ENCODE measurements at places on chromosomes 2 and 18. TPM values are rescaled to one million over a fixed set of nuclear protein-coding genes. Genes with fewer than 3 reads are reported as not detected.

Gene LRRFIP1
- polyA plus RNA-seq, result 39.1 TPM

Gene EPHA4
- polyA plus RNA-seq, result 4.8 TPM

Gene ALPP
- polyA plus RNA-seq, result not detected

Gene CD8B2
- polyA plus RNA-seq, result 0.71 TPM

Gene VAMP8
- polyA plus RNA-seq, result 604 TPM

Gene CAPN14
- 0.22 TPM for polyA plus RNA-seq

Gene ANKRD30BL
- not detected for polyA plus RNA-seq

- DNase-seq, result no peak
Measured at GRCh38 chr18:13563390-13563805, 163.0 kb downstream of the FAM210A start.

- DNase-seq, result no peak
Measured at GRCh38 chr2:239721531-239721930, 303.6 kb downstream of the NDUFA10 start.

DNA sequence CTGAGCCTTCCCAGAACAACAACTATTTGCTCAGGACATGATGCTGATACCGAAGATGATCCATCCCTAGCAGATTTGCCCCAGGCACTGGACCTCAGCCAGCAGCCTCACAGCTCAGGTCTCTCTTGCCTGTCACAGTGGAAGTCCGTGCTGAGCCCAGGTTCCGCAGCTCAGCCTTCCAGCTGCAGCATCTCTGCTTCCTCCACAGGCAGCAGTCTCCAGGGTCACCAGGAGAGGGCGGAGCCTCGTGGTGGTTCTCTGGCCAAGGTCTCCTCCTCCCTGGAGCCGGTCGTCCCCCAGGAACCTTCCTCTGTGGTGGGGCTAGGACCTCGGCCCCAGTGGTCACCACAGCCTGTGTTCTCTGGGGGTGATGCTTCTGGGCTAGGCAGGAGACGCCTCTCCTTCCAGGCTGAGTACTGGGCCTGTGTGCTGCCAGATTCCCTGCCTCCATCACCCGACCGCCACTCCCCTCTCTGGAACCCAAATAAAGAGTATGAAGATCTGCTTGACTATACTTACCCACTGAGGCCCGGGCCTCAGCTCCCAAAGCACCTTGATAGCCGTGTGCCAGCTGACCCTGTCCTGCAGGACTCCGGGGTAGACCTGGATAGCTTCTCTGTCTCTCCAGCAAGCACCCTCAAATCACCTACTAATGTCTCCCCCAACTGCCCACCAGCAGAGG is 15.4 kb downstream of the CEP68 start:
- no peak for DNase-seq

DNA sequence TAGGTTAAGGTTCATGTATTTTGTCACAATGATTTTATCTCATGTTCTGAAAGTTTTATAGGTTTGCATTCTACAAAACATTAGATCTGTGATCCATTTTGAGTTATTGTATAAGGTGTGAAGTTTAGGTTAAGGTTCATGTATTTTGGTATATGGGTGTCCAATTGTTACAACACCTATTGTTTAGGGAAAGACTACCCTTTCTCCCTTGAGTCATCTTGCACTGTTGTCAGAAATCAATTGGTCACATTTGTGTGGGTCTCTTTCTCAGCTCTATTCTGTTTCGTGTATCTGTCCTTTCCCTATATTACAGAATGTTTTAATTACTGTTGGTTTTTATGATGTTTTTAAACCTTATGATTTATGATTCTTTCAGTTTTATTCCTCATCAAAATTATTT is 192.3 kb downstream of the MCFD2 start:
- DNase-seq, result no peak

DNA sequence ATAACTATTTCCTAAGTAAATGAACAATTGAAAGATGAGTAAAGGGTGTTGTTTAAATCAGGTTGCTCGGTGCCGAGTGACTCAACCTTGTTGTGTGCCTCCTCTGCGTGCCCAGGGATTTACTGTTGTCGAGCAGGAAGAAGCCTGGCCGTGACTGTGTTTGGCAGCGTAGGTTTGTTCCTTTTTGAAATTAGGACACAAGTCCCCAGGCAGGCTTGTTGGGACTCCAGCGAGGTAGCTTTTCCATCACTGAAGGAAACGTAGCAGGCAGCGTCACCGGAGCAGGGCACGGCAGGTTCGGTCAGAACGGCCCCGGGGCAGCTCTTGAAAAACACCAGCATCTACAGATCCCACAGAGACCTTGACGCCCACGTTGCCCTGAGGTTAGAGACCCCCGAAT is 48.6 kb downstream of the TMEM18 start:
- DNase-seq, result no peak

- DNase-seq, result no peak
Measured at GRCh38 chr2:176380341-176380740, 111.1 kb downstream of the MTX2 start.

GRCh38 chr2:179478771-179479170 is 214.1 kb upstream of the SESTD1 start:
- DNase-seq, result no peak

GRCh38 chr2:69227716-69228115 is 159.3 kb downstream of the GFPT1 start:
- DNase-seq, result no peak

DNA sequence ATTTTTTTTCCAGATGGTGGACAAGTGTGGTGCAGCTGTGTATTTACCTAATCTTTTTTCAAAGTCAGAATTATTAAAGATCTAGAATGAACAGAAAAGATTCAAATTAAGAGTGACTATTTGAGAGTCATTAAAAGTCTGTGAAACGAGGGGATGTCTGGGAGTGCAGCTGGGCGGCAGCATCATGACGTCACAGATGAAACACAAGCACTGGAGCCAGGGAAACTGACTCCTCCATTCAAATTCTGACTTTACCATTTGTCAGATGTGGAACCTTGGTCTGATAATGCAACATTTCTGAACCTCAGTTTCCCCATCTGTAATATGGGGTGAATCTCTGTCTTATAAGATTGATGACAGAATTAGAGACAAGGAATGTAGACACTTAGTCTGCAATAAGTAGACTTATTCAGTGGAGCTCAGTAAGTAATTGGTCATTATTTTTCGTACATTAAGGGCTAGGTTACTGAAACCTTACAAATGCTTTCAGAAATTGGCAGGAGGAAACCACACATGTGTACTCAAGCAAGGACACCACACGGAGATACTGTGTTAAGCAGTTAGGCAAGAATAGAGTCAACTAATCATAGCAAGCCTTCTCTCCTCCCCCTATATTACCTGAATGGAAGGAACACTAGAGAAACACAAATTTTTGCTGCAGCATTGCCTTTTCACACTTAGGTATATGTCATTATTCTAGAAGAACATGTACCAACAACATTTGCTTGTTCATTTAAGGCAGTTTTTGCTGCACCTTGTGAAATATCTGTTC is 27.8 kb upstream of the CXXC1 start:
- DNase-seq, result no peak

- no peak for DNase-seq
Measured at GRCh38 chr18:13464432-13465123, 246.0 kb downstream of the LDLRAD4 start.

- DNase-seq, result no peak
Measured at GRCh38 chr2:67709835-67710234, 312.7 kb downstream of the ETAA1 start.

DNA sequence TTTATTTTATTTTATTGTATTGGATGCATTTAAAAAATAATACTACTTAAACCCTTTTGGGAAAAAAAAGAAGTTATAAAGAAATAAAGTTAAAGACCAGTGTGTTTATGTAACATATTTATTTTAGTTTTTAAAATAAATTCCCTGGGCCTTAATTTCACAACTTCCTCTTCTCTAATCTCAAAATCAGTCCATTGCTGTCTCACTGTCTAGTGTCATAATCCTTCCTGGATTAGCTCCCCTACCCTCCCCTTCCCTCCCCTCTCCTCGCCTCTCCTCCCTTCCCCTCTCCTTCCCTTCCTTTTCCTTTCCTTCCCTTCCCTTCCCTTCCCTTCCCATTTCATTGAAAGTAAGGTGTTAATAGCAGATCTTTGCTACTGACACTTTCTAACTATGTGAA is 40.3 kb upstream of the ZEB2 start:
- DNase-seq, result no peak

DNA sequence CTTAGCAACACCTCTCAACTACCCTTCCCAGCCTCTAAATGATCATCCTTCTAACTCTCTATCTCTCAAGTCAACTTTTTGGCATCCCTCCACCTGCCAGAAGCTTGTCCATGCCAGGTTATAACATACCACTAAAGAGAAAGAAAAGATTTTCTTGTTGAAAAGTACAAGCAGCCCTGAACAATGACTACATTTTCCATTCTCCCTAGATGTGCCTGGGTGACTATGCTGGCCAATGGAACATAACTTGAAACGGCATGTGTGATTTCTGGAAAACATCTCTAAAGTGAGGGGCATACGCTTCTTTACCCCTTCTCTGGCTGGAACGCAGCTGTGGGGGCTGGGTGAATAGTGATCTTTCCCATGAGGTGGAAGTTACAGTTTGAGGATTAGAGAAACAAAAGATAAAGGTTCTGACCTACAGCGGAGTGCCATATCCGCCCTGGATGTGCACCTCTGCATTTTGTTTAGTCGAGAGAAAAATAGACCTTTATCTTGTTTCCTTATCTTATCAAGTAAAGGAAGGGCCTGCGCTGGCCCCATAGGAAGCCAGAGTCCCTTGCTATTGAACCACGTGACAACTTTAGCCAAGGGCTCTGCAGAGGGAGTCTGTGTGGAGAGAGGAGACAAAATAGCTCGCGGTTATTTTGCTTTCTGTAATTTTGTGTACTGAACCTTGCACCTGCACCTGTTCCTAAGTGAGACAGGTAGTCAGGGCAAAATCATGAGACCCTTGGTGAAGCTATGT is 436.8 kb downstream of the TGIF1 start:
- no peak for DNase-seq

- no peak for DNase-seq
Measured at GRCh38 chr2:85110991-85111560, 22.1 kb upstream of the TCF7L1 start.

- DNase-seq, result no peak
Measured at GRCh38 chr2:225090746-225091145, 48.5 kb upstream of the DOCK10 start.

DNA sequence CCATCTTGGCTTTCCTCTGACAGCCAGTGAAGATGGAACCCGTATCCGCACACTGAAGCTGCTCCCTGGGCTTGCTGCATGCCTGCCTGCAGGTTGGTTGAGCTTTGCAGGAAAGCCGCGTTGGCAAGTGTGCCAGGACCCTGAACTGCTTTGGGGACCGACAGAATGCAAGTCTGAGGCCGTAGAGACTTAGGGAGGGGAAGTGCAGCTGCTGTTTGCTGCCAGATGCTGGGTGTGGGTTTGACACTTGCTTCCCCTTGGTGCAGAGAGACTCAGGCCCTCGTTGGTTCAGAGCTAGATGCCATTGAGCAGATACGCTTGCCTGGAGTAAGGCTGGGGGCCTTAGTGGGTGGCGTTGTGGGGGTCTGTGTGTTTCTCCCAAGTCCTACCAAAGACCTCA is 13.1 kb upstream of the PHLPP1 start:
- DNase-seq, result no peak

GRCh38 chr2:239463541-239464165 is 62.8 kb upstream of the HDAC4 start:
- DNase-seq, result no peak

DNA sequence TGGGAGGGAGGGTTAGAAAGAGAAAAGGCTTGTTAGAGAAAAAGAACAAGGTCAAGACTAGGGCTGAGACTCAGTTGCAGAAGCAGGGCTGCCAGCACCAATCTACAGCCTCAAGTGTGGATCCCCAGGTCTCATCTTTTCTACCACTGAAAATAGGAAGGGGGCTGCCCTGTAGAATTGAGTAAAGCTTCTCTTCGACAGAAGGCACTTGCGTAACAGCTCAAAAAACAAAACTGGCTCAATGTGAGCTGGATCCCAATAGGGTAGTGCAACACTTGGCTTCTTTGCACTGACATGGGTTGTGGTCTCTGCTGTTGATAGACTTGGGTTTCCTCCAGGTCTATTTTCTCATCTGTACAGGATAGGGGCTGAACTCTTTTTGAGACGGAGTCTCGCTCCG is 1.8 kb upstream of the MPV17 start:
- no peak for DNase-seq

GRCh38 chr2:234324116-234324515 is 172.8 kb downstream of the ARL4C start:
- no peak for DNase-seq

DNA sequence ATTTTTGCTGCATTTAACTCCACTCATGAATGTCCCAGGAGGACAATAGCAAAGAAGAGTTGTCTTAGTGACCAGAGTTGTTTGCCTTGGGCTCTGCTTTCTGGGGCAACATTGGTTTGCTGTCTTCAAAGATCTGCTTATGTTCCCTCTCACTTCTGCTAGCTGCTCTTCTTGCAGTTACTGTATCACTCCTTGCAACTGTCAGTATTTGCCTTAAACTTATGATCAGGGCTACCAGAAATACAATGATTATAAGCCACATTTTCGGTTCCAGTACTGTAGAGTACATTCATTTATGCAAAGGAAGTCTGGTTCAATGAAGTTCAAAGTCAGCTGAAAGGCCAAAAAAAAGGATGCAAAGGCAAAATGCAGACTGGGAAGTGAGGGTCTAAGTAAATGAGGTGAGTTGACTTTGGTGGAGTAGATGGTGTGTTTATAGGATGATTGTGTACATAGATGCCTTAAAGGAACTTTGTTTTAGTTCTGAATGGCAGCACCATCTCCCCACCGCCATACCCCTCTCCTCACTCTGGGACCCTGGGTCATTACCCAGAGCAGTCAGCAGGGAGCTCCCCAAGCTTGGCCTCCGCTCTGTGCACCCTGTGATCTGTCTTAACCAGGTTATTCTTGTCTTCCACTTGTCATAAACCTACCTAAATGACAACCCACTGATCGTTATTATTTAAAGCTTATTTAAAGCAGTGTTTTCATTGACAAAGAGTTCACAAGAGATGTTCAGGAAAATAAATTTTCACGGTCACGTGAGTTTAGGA is 236.0 kb downstream of the DOK6 start:
- DNase-seq, result no peak

- DNase-seq, result no peak
Measured at GRCh38 chr2:164913640-164914350, 41.5 kb downstream of the SLC38A11 start.

DNA sequence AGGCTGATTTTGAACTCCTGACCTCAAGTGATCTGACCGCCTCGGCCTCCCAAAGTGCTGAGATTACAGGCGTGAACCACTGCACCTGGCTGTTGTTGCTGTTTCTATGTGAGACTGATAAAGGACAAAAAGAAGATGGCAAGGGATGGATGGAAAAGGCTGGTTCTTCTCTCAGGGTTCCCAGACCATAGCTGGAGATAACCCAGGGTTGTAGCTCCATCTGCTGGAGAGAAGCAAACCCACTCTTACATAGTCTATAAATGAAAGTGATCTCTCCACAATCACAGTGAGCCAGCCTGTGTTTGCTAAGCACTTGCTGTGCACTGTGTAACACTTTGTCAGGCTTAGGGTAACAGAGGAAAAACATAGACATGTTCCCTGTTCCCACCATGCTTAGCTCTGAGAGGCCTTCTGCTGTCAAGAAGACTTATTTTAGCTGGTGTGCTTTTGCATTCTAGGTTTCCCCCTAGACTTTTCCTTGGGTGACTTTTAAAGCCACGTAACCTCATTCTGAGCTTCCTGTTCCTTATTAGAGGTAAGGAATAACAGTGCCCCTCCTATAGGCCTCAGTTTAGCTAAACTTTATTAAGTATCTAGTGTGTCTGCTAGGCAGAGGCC is 49.7 kb downstream of the LIMS1 start:
- DNase-seq, result peak; percentile 67

- peak; percentile 94 for DNase-seq
Measured at GRCh38 chr18:42480441-42480840, 525.4 kb downstream of the PIK3C3 start.

- DNase-seq, result peak; percentile 53
Measured at GRCh38 chr2:237581326-237581725, 9.2 kb downstream of the RAB17 start.

- no peak for DNase-seq
Measured at GRCh38 chr2:11861044-11861443, 114.6 kb downstream of the LPIN1 start.

GRCh38 chr2:214481204-214481603 is 70.3 kb downstream of the VWC2L start:
- DNase-seq, result no peak
